ENCODE measurements at places on chromosomes 7 and 10. TPM values are rescaled to one million over a fixed set of nuclear protein-coding genes. Genes with fewer than 3 reads are reported as not detected.

Gene GLCCI1
- 63.9 TPM for total RNA-seq

DNA sequence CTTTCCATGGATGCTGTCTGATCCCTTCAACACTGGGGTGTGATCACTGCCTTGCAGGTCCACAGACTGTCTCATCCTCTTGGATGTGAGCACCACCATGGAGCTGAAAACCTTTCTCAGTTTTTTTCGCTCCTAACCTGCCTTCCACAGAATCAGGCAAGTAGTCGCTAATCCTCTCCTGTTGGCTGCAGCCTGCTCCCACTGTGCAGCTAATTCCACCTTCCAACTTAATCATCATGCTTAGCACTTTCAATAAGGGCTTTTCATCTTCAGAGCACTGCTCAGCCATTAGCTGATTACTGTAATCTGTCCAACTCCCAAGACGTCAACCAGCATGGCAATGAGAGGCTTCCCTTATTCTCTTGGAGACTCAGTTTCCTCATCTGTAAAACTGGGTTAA, 15.1 kb upstream of the CDH23 start:
- DNase-seq = no peak

DNA sequence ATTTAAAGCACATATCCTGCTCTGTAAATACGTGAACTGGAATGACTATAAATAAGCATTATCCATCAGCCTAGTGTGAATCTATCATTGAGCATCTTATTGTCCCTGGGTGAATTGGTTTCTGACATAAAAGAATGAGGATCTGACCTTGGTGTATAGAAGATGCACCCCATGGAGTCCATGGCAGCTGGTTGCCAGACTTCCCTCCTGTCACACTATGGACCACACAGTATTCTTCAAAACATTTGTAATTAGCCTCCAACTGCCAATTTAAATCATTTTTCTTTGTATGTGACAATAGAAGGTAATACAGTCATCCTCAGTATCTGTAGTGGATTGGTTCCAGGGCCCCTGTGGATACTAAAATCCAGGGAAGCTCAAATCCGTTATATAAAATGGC, 238.1 kb upstream of the ZWINT start:
- no peak for DNase-seq

Gene C10orf105
- total RNA-seq = 0.32 TPM

DNA sequence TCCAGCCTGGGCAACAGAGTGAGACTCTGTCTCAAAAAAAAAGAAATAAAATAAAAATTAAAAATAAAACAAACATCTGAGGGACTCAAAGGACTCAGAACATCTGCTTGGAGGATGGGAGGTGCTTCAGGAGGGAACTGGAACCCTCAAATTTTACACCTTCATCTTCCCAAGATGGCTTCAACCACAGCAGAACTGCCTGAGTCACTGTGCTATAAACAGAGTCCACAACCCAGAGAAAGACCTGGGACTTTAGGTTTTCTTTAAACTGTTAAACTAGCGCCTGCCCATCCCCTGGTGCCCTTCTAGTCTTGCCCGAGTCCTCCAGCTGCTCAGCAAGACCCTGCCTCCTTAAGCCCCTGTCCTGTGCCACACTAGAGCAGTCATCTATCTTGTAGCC, 40.8 kb downstream of the RGS10 start:
- no peak for DNase-seq

Gene LRMDA
- 29.9 TPM for total RNA-seq

GRCh38 chr7:22565315-22565811, 65.4 kb upstream of the STEAP1B start:
- no peak for DNase-seq

DNA sequence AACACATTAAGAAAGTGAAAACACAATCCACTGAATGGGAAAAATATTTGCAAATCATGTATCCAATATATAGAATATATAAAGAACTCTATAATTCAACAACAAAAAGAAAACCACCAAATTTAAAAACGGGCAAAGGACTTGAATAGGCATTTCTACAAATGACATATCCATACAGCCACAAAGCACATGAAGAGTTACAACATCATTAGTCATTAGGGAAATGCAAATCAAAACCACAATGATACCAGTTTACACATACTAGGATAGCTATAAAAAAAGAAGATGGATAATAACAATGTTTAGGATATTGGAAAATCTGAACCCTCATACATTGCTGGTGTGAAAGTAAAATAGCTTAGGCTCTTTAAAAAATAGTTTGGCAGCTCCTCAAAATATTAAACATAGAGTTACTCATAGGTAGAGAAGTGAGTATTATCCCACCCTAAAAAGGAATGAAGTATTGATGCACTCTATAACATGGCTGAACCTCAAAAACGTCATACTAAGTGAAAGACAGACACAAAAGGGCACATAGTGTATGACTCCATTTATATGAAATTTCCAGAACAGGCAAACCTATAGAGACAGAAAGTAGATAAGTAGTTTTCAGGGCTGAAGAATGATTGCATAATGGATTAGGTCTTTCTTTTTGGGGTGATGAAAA, 4.5 kb downstream of the ZPBP start:
- no peak for DNase-seq

Gene SYT15B
- 40.6 TPM for total RNA-seq

DNA sequence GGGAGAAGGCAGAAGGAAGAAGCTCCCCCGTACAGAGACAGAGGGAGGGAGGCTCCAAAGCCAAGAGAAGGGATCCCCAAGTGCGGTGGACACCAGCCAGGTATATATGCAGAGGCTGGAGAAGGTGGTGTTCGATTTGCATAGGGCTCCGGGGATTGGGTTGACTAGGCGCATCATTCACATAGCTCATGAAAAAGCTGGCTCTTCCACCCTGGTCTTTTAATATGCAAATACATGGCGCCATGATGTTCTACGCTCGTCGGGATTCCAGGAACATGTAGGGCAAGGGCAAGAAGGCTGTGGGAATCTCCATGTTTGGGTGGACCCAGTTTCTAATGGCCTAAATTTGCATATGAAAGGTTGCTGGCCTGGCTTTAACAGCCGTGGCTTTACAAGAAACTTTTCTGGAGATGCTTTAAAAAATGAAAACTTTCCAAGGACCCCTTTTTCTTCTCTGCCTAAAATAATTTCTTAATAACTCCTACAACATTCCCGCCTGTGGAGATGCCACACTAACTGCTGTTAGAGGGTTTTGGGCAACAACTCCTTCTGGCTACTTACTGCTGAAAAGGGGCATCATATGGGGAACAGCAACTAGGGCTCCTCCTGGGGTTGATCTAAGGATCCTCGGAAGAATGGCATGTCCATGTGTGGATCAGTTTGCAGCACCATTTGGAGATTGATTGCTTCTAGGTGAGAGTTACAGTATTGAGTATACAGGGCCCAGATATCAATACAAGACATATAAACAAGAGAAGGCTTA, 28.3 kb downstream of the C1GALT1 start:
- DNase-seq = no peak

DNA sequence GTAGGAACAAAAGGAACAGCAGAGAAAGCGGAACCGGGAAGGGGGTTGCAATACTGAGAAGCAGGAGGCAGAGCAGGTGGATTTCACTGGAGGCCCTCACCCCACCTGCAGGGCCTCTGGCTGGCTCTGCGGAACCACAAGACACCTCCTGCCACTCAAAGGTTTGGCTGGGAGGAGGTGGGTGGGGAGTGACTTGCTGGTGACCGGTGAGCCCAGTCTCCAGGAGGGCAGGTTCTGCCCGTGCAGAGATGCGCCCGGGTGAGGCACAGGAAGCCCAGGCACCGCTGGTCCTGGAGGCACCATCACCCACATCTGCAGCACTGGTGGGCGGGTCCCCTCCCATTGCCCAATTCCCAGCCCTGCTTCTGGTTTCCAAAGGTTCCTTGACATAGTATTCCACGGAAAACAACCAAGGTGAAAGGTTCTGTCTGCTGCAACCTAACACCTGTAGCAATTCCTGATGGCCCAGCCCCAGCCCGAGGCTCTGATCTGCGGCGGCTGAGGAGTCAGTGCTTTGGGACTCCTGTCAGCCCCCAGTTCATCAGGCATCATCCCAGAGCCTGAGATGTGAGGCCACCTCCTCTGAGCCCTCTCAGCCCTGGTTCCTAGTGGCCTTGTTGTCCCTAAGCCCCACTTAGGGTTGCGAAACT, 64.4 kb downstream of the CALML3 start:
- DNase-seq = peak; percentile 35

GRCh38 chr7:145411066-145411465, 575.2 kb upstream of the TPK1 start:
- DNase-seq = no peak

Gene CPXM2
- total RNA-seq = 6.3 TPM

GRCh38 chr10:119250641-119251314, 43.4 kb downstream of the GRK5 start:
- no peak for DNase-seq

Gene PNLIPRP3
- total RNA-seq = not detected

GRCh38 chr7:29326864-29327263, 132.3 kb downstream of the CHN2 start:
- DNase-seq = no peak

- peak; percentile 38 for DNase-seq
Measured at GRCh38 chr7:1263391-1263951, 30.8 kb downstream of the UNCX start.

DNA sequence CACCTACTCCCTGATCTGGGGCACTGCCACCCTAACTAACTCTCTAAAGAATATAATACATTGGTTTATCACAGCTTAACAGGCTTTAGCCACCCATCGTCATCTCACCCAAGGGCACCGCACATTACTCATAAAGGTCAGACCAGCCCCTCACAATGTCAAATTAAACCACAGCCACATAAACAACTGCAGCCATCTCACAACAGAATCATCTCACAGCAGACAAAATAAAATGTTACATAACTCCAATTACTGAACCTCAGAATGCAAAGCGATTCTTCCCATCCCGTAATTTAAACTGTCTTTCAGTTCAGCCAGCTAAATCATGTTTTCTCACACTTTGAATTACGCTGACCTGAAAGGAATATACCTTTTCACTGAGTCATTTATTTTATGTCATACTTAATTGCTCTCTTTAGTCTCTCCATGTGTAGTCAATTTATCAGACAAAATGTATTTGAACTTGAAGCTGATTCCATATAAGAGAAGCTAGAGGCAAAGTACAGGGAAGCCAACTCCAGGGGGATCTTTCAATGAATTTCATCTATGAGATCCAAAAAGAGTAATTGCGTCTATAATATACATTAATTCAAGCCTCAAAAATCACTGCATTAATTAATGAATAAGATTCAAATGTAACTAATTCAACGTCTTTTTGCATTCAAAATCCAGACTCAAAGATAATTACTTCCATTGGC, 96.9 kb upstream of the NEBL start:
- DNase-seq = no peak

Gene OR6V1
- total RNA-seq = not detected

DNA sequence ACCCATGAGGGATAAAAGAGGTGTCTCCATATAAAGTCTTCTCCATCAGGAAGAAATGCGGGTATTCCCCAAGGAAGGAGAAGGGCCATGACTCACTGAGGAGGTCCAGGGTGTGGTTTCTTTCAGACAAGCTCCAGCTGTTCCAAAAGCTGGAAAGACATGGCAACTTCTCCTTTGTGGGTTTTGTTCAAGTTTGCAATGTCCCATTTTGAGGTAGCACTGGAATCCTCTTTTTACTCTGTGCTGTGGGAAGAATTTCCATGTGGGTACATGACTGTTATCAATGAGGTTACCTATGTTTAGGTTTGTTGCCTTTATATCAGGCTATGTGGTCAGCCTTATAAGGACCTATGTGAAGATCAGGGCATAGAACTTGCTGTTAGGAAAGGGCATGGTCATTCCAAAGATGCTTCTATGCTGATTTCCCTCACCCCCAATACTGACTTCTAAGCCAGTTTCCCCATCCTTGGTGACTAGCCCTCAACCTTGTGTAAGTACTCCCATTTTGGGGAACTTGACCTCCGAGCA, 697.5 kb downstream of the INHBA start:
- no peak for DNase-seq

- DNase-seq = no peak
Measured at GRCh38 chr10:71494980-71495381, 98.3 kb downstream of the CDH23 start.

DNA sequence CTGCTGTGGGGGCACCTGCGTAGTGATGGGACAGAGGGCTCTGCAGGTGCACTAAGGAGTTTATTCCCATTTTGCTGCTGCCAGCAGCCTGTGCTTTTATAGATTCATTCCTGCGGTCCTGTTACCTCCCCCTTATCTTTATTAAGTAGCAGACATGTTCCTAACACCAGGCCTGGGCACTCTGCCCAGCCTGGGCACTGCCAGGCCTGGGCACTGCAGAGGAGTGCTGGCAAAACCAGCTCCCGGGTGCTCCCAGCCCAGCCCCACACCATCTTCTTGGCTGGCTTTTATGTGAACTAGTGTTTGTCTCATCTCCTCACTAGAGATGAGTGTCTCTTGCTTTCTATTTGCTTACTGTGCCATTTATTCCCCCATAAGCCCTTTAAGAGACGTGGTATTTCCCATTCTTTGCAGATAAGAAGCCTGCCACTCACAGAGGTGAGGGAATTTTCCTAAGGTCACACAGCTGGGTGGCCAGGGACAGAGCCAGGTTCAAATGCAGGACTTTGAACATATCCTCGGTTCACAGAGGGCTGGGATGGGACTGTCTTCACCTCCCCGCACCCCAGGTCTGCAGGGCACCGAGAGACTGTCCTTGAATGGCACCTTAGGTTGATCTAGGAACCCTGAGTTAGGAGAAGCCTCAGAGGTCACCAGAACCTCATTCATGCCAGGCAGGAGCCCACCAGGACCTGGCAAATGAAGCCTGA, 14.6 kb upstream of the DRGX start:
- no peak for DNase-seq

GRCh38 chr7:23117841-23118240, 12.3 kb downstream of the KLHL7 start:
- no peak for DNase-seq

Measured in lower lobe of right lung (tissue), 2 donors.